Activated CD8-positive, alpha-beta memory T cell treated with anti-CD3 and anti-CD28 coated beads for 1 hour (primary cell): ENCODE measurements at places on chromosomes 5 and 9.

DNA sequence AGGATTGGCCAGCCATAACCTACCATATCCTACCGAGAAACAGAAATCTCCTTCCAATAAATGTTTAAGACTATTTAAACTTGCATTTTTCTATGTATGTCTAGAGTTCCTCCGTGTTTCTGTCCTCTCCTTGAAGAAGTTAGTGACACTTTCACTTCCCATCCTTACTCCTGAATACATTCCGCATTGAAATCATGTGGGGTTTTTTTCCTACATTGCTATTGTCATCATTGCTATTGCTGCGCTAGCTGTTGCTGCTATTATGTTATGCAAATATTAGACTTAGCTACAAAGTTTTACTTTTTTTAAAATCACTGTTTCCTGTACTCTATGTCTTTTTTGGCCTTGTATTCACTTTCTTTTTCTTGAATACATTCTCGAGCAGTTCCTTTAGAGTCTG, 83.3 kb upstream of the NEK6 start:
- no peak for DNase-seq

DNA sequence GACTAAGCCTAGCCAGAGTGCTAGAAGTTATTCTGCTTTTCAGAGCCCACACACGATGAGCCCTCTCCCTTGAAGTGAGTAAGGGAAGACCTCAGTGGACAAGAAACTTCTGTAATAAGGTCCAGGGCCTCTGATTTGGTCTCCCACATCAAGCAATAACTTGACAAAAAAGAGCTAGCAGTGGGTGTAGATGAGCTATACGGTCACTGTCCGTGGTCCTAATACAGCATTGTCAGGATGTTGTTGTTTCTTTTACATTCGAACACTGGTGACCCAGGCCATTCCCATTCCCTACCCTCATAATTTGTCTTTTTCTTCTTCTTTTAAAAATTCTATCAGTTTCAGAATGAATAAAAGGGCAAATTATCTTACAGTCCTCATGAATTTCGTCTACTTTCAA, 5.2 kb downstream of the PCSK1 start:
- no peak for DNase-seq

GRCh38 chr5:113187906-113188305, 211.3 kb downstream of the DCP2 start:
- no peak for DNase-seq

DNA sequence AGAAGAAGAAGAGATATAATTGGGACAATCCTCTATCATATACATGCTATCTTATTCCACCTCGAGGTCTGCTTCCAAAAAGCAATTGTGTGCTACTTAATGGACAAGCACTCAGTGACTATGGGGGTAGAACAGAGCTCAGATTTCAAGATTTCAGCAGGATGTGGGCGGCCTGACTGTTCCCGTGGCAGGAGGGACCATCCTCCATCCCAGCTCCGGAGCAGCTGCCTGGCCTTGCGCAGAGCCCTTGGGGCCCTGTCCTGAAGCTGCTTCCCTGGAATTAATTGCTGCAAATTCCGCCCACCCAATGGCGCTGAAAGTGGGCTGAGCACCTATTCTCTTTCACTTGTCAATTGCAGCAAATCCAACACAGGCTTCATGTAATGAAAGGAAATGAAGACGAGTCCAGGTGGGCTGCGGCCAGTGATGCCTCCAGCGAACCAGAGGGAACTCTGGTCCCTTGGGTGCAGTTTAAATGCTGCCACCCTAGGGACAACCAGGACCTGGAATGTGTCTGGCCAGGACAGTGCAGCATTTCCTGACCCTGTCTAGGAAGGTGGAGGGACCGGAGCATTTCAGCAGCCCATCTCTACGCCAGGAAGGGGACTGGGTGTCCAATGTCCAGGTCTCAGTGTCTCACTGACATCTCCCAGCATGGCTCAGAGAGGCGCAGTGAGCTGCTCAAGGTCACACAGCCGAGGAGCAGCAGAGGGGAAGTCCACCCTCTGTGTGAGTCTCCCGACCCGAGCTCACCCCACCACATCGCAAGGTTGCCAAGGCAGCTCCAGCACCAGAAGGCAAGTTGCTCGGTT, 50.5 kb upstream of the FCN1 start:
- no peak for DNase-seq

GRCh38 chr5:73106335-73106734, 14.0 kb upstream of the TMEM171 start:
- DNase-seq: no peak

- no peak for DNase-seq
Measured at GRCh38 chr5:94621763-94622162, 3.3 kb downstream of the SLF1 start.

DNA sequence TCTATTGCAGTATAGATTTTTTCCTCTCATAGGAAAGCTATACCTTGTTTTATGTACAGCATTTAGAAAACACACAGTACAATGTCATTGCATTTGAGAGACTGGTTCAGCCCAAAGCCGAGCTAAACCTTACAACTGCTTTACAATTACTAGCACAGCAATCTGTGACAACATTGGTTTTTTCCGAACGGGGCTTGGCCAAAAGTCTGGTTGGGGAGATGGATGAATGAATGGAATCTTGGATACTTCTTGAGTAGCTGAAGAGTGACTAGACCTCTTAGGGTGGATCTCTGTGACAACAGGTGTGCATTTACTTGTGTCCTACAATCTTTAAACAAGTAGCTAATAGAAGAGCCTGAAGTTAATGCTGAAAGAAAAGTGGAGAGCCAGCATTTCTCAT, 1.2 kb downstream of the SGCD start:
- DNase-seq: no peak

DNA sequence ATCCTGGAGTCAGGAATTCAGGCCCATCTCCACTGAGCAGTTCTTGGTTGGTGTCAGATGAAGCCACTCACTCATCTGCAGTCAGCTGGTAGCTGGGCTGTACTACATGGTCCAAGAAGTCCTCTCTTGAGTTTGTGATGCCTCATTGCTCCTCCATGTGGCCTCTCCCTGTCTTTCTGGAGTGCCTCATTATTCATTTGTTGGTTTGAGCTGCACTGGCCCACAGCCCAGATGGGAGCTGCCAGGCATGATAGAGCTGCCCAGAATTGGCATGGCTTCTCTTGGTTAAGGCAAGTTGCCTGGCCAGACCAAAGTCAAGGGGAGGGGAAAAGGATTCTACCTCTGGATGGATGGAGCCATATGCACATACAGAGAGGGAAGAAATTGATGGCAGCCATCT, 8.0 kb downstream of the PTCD2 start:
- DNase-seq: no peak

DNA sequence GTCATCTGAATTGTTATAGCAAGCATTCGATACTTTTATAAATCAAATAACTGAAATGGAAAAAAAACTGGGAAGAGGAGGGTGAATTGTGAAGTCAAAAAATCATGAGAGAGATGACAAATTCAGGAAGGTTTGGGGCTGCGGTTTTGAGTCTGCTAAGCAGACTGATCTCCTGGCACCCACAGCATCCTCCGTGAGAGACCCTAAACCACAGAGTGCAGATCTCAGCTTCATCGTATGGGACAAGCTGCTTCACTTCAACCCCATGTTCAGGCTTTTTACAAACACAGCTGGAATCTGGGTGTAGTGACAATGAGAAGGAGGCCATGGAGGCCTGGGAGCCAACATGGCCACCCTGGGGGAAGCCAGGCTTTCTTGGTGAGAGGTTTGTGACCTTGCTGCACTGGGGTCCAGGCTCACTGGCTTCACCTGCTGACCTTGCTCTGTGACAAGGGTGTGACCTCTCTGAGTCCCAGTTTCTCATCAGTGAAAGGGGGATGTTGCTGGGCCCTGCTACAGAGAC, 19.4 kb downstream of the USP20 start:
- no peak for DNase-seq

GRCh38 chr5:72380492-72381274, 60.5 kb downstream of the PTCD2 start:
- DNase-seq: no peak

DNA sequence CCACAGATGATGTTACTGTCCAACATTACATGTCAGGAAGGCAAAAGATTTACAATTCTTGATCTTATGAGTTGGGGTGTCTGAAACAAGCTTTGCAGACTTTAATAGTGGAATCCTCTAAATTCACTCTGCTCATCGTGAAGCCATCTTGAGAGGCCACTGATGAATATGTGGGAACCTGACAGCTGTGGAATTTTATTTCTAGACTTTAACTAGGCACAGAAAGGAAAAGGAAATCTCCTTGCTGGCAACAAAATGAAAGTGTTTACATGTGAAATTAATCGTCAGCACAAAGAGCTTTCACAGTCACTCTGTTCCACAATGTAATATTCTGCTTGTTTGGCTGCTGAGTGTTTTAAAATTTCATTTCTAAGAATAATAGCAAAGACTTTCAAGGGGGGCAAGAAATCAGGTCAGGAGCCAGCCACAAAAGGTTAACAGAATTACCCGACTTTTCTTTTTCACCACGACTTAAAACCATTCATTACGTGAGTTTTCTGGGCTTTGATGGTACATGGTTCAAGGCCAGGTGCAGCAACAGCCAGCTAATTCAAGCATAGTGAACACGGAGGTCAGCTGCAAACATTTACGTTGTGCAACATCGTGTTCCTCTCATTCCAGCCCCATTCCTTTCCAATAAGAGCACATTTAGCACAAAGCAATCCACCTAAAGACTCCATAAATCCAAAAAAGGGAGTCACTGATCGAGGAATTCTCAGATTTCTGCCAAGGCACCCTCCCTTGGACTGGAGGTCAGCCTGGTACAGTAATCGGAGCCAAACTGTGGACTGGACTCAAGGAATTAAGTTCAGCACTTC, 14.6 kb downstream of the NREP start:
- no peak for DNase-seq

- no peak for DNase-seq
Measured at GRCh38 chr9:87247097-87247496, 250.6 kb upstream of the DAPK1 start.
